ENCODE measurements at places on chromosomes 11 and 22.
A peak's percentile ranks its signal among the peaks of the same experiment; 100 is the strongest.

DNA sequence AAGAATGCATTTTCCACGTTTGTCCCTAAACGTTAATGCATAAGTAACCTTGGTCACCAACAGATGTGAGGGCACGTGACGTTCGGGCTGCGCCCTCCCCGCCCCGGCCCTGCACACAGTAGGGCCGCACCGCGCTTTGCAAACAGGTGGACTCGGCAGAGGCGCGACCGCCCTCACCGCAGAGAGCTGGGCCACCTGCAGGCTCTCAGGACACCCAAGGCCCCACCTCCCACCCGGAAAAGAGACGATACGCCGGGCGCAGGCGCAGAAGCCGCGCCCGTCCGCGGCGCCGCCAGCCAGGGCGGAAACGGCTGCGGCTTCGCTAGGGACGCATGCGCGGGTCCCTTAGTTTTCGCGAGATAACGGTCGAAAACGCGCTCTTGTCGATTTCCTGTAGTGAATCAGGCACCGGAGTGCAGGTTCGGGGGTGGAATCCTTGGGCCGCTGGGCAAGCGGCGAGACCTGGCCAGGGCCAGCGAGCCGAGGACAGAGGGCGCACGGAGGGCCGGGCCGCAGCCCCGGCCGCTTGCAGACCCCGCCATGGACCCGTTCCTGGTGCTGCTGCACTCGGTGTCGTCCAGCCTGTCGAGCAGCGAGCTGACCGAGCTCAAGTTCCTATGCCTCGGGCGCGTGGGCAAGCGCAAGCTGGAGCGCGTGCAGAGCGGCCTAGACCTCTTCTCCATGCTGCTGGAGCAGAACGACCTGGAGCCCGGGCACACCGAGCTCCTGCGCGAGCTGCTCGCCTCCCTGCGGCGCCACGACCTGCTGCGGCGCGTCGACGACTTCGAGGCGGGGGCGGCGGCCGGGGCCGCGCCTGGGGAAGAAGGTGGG is at the start of gene FADD:
Gene FADD, plus strand, starts transcription at position 377 of the 831 bp plus-strand sequence. Its CDS starts 164 bp downstream, at position 541.
- peak; percentile 64 for DNase-seq

DNA sequence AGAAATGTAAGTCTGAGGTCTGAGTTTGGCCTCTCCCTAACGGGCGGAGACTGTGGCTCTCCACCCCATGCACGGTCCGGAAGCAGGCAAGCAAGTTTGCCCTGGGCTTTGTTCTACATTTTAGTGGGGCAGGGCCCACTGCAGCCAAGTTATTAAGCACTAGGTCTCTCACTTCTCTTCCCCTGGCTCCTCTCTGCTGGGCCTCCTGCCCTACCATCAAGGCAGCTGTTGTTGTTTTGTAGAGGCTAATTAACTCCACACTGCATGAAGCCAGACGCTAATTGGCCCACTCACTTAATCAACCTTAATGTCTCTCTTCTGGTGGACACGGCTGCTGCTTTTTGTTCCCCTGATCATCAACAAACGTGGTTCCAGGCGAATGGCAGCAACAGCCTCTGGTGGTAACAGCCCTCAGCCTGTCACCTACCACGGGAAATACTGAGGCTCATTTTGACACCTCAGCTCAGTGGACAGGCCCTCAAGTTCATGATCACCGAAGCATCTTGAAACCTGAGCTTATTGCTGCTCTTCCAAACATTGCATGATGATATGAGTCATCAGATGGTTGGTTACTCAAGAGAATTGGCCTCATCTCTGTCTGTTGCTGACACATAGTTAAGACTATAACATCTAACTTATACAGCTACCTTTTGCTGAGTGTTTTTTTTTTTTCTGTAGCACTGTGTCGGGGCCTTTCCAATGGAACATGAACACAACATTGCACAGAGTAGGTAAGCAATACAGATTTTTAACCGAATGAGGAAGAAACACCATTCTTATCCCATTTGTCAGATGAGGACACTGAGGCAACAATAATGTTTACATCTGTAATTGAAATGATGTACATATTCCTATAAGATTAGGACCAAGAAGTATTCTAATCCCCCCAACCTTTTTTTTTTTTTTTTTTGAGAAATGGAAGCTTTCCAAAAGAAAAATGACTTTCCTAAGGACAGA is 20.8 kb upstream of the LMO2 start:
- DNase-seq, result no peak

DNA sequence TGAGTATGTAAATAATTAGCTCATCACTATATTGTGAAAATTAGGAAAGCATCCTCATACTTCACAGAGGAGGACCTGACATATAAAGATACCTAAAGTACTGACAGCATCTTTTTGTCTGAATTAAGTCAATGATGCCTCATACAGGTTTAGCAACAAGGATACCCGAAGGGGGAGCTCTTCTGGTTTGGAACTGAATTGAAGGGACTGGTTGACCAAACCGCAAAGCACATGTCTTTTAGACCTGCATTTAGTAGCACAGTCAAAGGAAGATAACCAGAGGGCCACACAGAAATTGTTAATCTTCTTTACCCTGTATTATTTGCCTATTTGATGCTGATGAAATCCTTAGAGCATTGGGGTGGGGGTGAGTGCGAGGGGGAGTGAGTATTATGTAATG is 12.9 kb upstream of the WT1 start:
- no peak for DNase-seq

GRCh38 chr11:26106726-26107125 is 225.2 kb upstream of the ANO3 start:
- no peak for DNase-seq

- DNase-seq, result peak; percentile 10
These were observed 59.4 kb downstream of the ACER3 start for GRCh38 chr11:76919887-76920746.

DNA sequence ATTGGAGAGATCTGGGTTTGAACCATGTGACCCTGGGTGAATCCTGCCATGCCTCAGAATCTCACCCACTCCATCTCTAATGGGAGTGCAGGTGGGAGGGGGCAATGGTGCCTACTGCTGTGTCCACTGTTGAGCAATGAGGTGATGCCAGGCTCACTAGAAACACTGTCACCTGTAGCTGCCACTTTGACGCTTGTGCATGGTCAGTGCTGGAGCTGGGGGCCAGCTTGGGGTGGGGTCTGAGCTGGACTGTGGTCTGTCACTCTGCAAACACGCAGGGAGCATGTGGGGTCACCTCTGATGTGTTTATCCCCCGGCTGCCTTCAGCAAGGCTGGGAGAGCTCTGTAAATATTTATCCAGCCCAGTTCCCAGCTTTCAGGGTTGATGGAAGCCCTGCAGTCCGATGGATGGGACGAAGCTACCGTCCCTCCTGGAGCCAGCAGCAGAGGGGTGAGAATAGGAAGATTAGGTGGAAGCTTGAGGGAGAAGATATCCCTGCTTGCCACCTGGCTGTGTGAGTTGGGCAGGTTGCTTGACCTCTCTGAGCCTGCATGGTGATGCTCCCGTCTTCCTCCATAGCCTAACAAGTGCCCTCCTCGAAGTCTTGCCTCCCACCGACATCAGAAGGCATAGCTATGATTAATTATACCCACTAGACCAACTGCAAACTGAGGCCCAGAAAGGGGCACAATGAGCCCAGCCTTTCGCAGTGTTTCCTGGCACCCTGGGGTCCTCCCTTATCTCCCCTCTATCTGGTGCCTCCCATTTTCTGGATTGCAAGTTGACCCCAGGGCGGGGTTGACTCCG is 1.7 kb downstream of the MMP11 start:
- DNase-seq, result no peak

GRCh38 chr22:28949788-28950187 is 66.4 kb downstream of the ZNRF3 start:
- no peak for DNase-seq

- no peak for DNase-seq
These were observed 264.7 kb downstream of the BUD13 start for GRCh38 chr11:116507849-116508695.

DNA sequence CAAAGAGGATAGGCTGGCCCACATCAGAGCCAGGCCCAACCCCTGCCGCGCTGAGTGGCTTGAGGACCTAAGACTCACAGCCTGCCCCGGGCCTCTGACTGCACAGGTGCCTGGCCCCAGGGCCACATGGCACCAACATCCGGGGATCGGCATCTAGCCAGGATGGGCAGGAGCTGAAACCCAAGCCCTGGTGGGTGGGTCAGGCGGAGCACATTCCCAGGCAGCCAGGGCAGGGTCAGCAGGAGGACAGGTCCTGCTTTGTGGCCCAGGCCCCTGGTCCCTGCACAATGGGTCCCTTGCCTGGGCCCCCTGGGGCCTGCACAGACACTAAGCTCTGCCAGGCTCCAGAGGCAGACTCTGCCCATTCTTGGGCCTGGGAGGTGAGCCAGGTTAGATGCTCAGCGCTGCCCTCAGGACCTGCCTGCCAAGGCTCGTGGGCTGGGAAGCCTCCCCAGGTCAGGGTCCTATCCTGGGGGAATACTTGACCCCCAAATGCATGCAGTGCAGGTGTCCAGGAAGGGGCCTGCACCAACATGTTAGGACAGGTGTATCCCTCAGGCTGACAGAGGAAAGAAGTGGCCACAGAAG is 33.5 kb downstream of the ARVCF start:
- no peak for DNase-seq

DNA sequence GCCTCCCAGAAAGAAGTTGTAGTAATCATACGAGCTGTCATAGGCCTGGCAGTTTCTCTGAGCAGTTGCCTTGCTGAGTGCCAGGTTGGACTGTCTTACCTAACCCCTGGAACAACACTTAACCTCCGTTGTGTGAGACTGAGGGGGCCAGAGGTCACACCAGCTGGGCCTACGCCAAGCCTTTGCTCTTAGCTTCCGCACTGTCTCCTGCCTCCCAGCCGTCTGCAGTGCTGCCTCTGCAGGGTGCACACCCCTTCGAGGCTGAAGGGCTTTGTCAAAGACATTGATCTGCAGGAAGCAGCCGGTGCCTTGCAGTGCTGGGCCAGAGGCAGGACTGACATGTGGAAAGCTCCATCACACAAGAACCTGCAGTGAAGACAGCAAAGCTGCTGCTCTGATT is 16.7 kb downstream of the TAB1 start:
- DNase-seq, result no peak

DNA sequence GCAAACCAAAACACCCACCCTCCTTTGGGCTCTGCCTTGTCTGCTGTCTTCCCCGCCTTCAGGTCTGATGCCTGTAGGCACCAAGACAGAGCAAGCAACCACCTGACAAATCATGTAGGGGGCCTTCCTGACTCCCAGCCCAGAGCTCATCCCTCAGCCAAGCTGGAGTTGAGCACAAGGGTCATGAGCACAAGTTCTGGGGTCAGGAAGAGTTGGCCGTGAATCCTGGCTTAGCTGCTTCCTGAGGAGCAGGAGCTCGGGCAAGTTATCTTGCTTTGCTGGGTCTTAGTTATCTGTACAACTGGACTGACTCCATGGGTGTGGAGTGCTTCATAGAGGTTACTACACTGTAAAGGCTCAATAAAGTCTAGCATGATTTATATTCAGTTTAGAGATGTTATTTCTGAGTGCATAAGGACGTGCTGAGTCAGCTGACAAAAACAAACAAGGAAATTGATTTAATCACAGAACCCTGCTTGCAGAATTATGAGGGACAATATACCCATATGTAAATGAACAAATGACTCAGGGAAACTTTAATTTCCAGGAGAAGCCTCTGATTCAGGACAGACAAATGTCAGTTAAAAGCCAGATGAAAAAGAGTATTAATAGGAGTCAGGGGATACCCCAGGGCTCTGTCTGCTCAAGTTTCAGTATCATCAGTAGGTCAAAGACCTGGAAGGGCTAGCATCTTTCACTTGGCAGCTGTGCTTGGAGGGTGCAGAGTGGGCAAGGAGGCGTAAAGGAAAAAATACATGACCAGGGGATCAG is 15.0 kb upstream of the APOA1 start:
- DNase-seq, result no peak

DNA sequence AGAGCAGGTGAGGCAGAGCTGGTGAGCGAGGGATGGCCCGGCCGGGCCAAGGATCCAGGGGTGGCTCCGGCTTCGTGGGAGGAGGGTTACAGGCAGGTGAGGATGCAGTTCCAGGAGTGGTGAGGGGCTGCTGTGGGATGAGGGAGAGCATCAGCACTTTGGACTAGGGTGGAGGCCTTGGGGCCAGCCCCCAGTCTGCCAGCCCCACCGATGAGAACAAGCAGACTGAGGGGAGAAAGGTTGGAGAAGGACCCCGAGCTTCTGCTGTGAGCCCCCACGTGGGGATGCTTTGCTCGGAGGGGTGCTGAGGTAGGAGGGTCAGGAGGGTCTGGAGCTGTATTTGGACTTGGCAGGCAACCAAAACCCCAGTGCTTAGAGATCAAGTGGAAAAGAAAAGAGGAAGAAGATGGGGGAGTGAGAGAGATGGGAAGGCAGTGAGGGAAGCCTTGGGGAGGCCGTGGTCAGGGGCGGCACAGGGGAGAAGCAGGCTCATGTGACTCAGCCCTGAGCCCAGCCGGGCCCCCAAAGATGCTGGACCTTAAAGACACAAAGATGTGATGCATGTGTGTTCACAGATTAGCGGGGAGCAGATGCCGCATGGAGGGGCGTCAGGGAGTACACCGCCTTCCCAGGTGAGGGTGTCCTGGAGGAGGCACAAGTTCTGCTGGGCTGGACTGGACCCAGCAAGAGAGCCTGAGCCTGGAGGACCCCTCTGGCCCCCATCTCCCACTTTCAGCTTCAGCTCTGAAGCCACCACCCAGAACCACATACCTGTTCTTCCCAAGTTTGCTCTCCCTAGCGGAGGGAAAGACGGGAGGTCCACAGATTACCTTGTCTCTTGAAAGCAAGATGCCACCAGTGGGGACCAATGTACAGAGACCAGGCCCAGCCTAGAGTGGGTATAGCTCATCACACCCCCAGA is 91.3 kb downstream of the CDKN1C start:
- DNase-seq, result no peak

DNA sequence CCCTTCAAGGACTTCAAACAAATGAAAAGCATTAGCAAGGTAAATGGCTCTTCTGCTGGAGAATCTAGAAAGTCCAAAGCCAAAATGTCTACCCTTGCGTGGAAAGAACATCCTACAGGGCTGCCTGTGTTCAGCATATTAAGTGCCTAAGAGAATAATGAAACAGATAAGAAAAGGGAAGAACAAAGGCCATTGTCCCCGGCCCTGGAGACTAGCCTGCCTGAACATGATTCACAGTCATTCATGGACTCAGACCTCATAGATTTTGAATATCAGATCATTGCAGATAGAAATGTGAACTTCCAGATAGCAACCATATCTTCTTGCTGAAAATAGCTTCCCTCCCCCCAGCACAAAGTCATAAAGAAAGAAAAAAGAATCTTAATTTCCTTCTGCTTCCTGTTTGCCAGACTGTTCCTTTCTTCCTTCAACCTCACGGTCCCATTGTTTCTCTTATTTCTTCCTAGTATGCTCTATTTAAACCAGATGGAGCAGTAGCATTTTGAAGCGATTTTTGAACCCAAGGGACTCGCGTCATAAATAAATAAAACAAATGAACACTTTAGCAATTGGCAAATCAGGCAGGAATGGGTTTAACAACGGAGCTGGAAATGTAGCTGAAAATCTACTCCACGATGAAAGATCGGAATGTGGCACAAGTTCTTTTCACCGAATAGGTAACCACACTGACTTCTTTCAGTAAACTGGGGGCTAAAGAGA is 408.2 kb upstream of the CCDC90B start:
- DNase-seq, result no peak

All from activated CD4-positive, CD25-positive, alpha-beta regulatory T cell (primary cell).